Activated CD4-positive, alpha-beta T cell treated with anti-CD3 and anti-CD28 coated beads for 36 hours (primary cell): ENCODE measurements at places on chromosomes 1 and 21. TPM values are rescaled to one million over a fixed set of nuclear protein-coding genes. Genes with fewer than 3 reads are reported as not detected.

GRCh38 chr1:153203130-153203529 lies at the start of gene LELP1:
Gene LELP1 (plus strand): TSS chr1:153203430. CDS start chr1:153204708, 1,278 bp downstream.
- no peaks in the 10 kb centered on the region for H3K4me1 ChIP-seq
- H3K27ac ChIP-seq: no peak within 1 kb of the TSS
- DNase-seq: no peak
- H3K36me3 ChIP-seq: no peaks in the 10 kb centered on the region
- no peak within 1 kb of the TSS for H3K4me3 ChIP-seq

DNA sequence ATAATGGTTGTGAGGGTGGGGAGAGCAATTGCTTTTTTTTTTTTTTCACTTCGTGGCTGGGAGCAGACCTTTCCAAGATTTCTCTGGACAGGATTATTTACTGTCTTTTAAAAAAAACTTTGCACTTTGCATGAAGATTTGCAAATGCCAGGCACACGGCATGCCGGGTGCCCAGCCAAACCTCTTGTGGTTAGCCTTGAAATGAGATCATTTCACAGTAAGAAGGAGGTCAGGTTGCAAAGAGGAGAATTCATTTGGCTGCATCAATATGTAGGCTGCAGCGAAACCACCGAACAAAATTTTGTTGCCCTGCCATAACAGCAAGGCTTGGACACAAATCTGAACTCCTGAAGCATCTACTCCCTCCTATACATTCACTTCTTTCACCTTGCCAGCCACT lies 36.5 kb upstream of the KCND3 start:
- no peak overlapping the region for H3K27ac ChIP-seq
- no peak overlapping the region for H3K4me3 ChIP-seq
- H3K27me3 ChIP-seq: peaks cover 8% of the 10 kb centered on the region
- no peak for DNase-seq
- H3K4me1 ChIP-seq: no peaks in the 10 kb centered on the region
- no peaks in the 10 kb centered on the region for H3K36me3 ChIP-seq

GRCh38 chr1:96222701-96223100 lies 498.9 kb upstream of the PTBP2 start:
- no peaks in the 10 kb centered on the region for H3K36me3 ChIP-seq
- H3K4me3 ChIP-seq: no peak overlapping the region
- no peaks in the 10 kb centered on the region for H3K4me1 ChIP-seq
- no peaks in the 10 kb centered on the region for H3K27me3 ChIP-seq

GRCh38 chr1:26130695-26131094 lies 19.1 kb downstream of the PDIK1L start:
- H3K27ac ChIP-seq: no peak overlapping the region
- H3K4me3 ChIP-seq: no peak overlapping the region
- no peaks in the 10 kb centered on the region for H3K27me3 ChIP-seq
- no peak for DNase-seq
- peaks cover 30% of the 10 kb centered on the region for H3K4me1 ChIP-seq
- no peaks in the 10 kb centered on the region for H3K36me3 ChIP-seq

GJB3 gene
- total RNA-seq: not detected

IFNGR2 gene
- total RNA-seq: 18.9 TPM

COL6A2 gene
- 3.3 TPM for total RNA-seq
